ENCODE measurements at places on chromosomes 6 and 20.

DNA sequence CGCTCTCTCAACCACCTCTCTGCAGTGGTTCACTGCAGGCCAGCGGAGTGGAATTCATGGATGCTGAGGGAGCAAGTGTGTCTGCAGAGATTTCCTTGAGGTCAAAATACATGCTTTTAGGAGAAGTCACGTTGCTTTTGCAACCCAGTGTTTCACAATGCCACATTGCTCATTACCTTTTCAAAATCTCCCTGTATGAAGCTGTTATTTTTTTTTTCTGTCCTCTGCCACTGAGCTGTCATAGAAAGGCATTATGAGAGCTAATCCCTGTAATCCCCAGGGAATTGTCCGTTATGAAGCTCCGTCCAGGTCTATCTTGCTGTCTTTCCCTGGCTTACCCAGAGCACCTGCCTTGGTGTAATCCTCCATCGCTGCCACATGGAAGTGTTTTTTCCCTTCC lies 60.5 kb upstream of the SLC22A23 start:
- no peak for DNase-seq

- no peak for DNase-seq
Observed at GRCh38 chr6:34318499-34319470, 70.0 kb upstream of the SMIM29 start.

DNA sequence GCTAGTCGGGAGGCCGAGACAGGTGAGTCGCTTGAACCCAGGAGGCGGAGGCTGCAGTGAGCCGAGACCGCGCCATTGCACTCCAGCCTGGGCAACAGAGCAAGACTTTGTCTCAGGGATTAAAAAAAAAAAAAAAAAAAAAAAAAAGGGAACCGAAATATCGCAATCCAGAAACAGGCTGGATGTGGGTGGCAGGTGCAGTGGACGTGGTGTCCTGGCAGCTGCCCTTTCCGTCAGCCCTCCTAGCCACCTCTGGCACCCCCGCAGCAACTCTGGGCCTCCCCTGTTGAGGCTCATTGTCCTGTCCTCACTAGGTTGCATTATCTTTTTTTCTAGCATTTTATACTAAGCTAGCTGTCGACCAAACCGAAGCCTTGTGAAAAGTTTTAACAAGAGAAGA lies 113.5 kb downstream of the DTNBP1 start:
- DNase-seq = no peak

GRCh38 chr6:143007646-143008045 lies 53.0 kb upstream of the AIG1 start:
- DNase-seq = no peak

- DNase-seq = no peak
Observed at GRCh38 chr6:91299544-91300491, 712.9 kb upstream of the MAP3K7 start.

GRCh38 chr6:79011940-79012339 lies 66.1 kb downstream of the PHIP start:
- DNase-seq = no peak

GRCh38 chr6:80742481-80742880 lies 636.0 kb downstream of the BCKDHB start:
- no peak for DNase-seq

DNA sequence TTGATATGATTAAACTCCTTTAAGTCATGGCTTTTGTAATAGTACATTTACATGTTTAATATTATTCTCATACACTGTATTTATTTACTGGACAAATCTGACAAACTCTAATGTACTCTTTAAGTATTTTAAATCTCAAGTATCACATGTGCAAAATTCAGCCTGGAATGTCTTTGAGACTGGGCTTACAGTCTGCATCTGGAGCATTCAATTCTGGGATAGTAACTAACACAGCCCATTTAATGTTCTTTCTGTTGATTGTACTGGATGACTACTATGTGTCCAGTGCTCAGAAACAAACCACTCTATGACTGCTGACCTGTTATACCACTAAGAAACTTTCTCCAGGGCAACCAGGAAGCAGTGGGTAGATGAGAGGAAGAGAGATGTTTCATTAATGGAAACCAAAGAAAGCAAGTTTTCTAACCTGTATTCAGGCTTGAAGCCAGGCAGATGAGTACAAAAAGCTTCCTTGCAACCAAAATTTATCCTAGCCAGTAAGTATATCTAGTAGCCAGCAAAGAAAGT lies 26.8 kb downstream of the FBXL4 start:
- no peak for DNase-seq

- DNase-seq = no peak
Observed at GRCh38 chr6:85285114-85285513, 164.8 kb upstream of the NT5E start.

- DNase-seq = no peak
Observed at GRCh38 chr6:127737768-127738167, 160.8 kb downstream of the C6orf58 start.

DNA sequence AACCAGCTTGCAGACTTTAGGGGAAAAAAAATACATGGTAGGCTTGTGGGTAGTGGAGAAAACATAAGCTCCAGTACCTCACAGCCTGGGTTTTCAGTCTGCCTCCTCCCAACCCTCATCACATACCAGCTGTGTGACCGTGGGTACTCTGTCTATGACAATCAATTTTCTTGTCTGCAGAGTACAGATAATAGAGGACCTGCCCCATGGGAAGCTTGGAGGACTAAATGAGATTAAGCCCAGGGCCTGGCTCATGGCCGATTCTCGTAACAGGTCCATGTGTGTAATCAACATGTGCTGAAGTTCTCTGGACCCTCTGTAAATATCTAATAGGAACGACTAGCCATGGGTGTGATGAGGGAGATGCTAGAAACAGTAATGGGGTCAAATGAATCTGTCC lies 34.0 kb downstream of the NT5E start:
- DNase-seq = no peak

GRCh38 chr20:53950031-53950430 lies 120.4 kb downstream of the BCAS1 start:
- DNase-seq = no peak

GRCh38 chr20:21941941-21942805 lies 236.7 kb downstream of the PAX1 start:
- no peak for DNase-seq

GRCh38 chr6:108406943-108407342 lies 112.1 kb downstream of the AFG1L start:
- no peak for DNase-seq

- no peak for DNase-seq
Observed at GRCh38 chr6:79913369-79913768, 34.0 kb downstream of the ELOVL4 start.

DNA sequence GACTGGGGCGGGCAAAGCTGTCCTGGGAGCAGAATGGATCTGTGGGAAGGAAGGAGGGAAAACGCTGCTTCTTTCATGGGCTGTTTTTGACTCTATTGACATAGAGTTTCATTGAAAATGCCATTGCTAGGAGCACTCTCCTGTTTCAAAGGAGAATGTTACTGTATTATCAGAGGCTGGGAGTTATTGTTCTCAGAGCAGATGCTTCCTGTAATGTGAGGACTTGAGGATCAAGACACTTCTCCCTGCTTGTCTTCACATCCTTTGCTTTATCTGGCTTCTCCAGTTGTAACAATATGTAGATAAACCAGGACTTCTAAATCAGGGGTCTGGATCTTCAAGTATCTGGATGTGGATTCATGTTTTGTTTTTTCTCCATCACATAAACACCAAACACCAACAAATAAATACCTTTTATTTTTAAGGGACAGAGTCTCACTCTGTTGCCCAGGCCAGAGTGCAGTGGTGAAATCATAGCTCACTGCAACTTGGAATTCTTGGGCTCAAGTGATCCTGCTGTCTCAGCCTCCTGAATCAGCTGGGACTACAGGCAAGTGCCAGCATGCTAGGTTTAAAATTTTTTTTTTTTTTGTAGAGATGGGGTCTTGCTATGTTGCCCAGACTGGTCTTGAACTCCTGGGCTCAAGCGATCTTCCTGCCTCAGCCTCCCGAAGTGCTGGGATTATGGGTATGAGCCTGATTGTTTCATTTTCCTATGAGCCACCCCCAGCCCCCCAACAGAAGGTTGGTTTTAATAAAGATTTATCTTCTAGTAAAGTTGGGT lies 3.9 kb downstream of the CD109 start:
- no peak for DNase-seq

DNA sequence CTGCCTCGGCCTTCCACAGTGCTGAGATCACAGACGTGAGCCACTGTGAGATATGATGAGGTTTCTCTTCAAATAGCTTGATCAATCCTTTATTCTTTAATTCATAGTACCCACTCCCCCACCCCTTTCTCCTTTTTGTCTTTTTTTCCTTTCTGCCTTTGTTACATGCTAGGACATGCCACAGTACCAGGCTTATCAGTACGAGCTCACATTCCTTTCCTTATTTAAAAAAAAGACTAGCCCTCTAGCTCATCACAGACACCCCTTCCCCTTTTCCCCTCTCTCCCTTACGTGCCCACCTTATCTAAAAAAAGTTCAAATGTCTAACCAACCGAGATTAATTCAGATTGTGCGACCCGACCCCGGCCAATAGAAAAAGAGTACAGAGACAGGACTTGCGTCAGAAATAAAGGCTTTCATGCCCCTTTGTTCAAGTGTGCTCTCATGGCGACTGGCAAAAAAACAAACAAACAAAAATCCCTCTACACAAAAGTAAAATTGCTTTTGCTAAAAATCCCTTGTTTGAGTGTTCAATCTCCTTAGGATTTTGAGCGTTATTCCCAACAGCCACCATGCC lies 49.2 kb downstream of the MRAP2 start:
- no peak for DNase-seq

- DNase-seq = no peak
Observed at GRCh38 chr6:137191236-137191635, 17.8 kb upstream of the IL22RA2 start.

DNA sequence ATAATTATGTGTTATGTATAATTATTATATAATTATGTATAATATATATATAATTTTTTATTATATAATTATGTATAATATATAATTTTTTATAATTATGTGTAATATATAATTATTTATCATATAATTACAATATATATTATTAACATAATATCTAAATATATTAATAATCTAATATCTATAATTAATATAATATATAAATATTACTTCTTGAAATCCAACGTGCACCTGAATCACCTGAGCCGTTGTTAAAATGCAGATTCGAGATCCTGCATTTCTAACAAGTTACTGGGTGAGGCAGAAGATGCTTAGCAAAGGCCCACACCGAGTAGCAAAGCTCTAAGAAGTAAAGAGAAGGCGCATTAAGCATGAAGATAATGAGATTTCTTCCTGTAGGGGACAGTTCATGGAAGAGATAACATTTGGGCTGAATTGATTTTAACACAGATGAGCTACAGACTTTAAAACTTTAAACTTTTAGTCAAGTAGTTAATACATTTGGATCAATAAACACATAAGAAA lies 406.4 kb upstream of the PLCB4 start:
- no peak for DNase-seq

- DNase-seq = no peak
Observed at GRCh38 chr20:48455651-48456365, 372.0 kb downstream of the PREX1 start.

DNA sequence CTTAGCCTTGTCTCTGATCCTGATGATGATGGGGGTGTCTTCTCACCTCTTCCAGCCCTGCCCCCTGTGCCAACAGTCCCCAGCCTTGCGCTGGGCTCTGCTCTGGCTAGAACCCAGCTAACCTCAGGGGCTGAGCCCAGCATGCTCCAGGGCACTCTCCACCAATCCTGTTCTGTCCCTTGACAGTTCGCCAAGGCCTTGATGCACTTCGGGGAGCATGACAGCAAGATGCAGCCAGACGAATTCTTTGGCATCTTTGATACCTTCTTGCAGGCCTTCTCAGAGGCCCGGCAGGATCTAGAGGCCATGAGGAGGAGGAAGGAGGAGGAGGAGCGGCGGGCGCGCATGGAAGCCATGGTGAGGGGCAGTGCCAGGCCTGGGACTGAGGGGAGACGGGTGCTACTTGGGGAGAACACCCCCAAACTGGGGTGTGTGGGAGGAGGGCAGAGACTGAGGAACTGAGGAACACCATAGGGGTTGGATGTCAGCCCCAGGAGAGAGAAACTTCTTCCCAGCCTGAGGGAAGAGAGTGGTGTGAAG lies 33.1 kb downstream of the MOCS1 start:
- DNase-seq = no peak

GRCh38 chr6:3293271-3294155 lies 34.8 kb downstream of the PSMG4 start:
- no peak for DNase-seq

- DNase-seq = no peak
Observed at GRCh38 chr6:139425780-139426179, 51.3 kb upstream of the CITED2 start.

DNA sequence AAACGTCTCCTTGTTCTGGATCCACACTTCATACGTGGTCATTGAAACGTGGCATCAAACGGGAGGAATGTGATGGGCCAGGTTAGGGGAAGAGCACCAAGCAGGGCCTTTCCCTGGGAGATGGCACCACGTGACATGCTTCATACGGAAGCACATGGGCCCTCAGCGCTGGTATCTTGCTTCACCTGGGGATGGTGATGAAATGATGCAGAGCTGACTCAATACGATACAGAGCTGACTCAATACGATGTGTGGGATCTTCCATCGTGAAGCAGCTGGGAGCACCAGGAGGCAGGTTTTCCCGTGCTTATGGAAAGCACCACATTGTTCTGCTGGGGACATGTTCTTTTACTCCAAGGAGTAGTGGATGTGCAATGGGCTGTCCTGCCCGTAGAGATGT lies 22.5 kb upstream of the TAGAP start:
- DNase-seq = no peak

- DNase-seq = no peak
Observed at GRCh38 chr6:13920552-13920951, 4.2 kb upstream of the RNF182 start.

GRCh38 chr20:38836991-38837390 lies 31.5 kb downstream of the PPP1R16B start:
- DNase-seq = no peak

DNA sequence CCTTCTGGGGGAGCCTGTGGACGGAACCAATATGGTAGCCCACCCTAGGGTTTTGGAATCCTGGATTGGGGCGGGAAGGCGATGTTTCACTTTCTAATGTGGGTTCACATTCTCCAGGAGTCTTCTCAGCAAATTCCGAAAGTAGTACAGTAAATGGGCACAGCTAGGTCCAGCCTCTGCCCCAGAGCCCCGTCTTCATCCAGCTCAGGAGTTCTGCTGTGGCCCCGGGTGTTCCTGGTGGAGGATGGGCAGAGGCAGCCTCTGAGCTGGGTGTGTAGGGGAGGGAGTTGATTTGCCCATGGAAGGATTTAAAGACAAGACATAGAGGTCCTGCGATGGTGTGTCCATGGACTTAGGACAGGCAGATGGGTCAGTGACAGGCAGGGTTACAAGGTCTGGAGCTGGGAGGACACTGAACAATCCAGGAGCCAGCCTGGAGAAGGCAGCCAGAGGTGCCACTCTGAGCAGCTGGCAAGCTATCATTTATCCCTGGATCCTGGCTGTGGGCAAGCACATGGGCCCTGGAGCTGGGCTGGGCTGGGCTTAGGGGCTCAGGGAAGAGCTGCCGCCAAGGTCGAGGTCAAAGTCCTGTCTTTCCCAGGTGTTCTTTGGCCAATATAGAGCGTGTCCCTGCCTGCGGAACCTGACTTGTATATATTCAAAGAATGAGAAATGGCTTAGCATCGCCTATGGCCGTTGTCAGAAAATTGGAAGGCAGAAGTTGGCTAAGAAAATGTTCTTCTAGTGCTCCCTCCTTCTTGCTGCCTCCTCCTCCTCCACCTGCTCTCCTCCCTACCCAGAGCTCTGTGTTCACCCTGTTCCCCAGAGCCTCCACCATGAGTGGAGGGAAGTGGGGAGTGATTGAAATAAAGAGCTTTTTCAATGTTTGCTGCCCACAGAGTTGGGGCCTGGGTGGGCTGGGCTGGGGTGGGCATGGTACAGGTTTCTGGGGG lies 6.7 kb downstream of the CLPSL1 start:
- DNase-seq = no peak

Data from stimulated activated CD8-positive, alpha-beta memory T cell treated with anti-CD3 and anti-CD28 coated beads, Interleukin-2, amount 100 ng/mL, for 1 hour (primary cell).